ENCODE measurements at places on chromosomes 4 and X. TPM values are rescaled to one million over a fixed set of nuclear protein-coding genes. Genes with fewer than 3 reads are reported as not detected.
A peak's percentile ranks its signal among the peaks of the same experiment; 100 is the strongest.

DNA sequence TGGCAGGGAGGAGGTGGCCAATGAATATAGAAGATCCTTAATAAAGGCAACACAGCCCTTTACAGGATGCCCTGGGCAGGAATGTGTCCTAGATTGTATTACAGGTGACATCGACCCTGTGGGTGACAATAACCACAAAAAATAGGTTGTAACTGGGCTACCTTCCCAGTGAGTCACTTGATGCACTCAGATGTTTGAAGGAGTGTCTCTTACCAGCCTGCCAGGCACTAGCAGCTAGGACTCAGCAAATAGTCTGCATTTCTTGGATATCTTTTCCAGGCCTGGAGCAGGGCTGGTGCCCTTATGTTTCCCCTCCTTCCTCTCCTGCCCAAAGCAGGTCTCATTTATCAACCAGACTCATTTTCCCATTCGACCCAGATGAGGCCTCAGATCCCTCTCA, 50.9 kb upstream of the TMEM164 start:
- no peaks in the 10 kb centered on the region for H3K4me1 ChIP-seq
- no peak overlapping the region for H3K27ac ChIP-seq
- no peaks in the 10 kb centered on the region for H3K36me3 ChIP-seq
- no peaks in the 10 kb centered on the region for H3K27me3 ChIP-seq
- no peak for DNase-seq

The FGB gene
- total RNA-seq = 0.20 TPM

- no peaks in the 10 kb centered on the region for H3K4me1 ChIP-seq
- no peak overlapping the region for H3K4me3 ChIP-seq
- H3K27ac ChIP-seq = no peak overlapping the region
- no peaks in the 10 kb centered on the region for H3K36me3 ChIP-seq
- DNase-seq = no peak
Observed at GRCh38 chr4:104146048-104146447, 348.6 kb downstream of the CXXC4 start.

The MAGED4B gene
- 24.3 TPM for total RNA-seq

DNA sequence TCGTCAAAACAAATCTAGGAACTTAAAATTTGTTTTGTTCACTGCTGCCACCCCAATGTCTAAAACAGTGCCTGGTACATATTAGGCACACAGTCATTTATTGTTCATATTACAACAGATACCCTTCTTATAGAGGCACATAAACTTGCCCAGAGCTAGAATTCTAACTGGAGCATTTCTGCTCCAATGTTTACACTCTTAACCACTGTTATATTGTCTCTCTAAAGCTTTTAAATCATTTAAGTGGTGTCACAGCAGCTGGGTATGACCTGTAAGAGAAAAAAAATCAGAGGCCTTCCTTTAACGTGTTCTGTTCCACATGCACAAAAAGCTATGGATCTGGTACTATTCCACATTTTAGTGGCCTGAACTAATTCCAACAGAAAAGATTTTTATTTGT, 3.0 kb downstream of the UBE2D3 start:
- H3K27me3 ChIP-seq = no peaks in the 10 kb centered on the region
- peak overlapping the region; percentile 99 for H3K27ac ChIP-seq
- no peaks in the 10 kb centered on the region for H3K36me3 ChIP-seq
- peak overlapping the region; percentile 93 for H3K4me3 ChIP-seq
- no peaks in the 10 kb centered on the region for H3K4me1 ChIP-seq

GRCh38 chr4:39452153-39452859, 6.4 kb downstream of the RPL9 start:
- peaks cover 2% of the 10 kb centered on the region for H3K36me3 ChIP-seq
- no peak for DNase-seq
- H3K4me1 ChIP-seq = peaks cover 4% of the 10 kb centered on the region
- H3K4me3 ChIP-seq = no peak overlapping the region
- H3K27ac ChIP-seq = no peak overlapping the region

The FGD1 gene
- total RNA-seq = 13.5 TPM

The CYBB gene
- total RNA-seq = 15.4 TPM

DNA sequence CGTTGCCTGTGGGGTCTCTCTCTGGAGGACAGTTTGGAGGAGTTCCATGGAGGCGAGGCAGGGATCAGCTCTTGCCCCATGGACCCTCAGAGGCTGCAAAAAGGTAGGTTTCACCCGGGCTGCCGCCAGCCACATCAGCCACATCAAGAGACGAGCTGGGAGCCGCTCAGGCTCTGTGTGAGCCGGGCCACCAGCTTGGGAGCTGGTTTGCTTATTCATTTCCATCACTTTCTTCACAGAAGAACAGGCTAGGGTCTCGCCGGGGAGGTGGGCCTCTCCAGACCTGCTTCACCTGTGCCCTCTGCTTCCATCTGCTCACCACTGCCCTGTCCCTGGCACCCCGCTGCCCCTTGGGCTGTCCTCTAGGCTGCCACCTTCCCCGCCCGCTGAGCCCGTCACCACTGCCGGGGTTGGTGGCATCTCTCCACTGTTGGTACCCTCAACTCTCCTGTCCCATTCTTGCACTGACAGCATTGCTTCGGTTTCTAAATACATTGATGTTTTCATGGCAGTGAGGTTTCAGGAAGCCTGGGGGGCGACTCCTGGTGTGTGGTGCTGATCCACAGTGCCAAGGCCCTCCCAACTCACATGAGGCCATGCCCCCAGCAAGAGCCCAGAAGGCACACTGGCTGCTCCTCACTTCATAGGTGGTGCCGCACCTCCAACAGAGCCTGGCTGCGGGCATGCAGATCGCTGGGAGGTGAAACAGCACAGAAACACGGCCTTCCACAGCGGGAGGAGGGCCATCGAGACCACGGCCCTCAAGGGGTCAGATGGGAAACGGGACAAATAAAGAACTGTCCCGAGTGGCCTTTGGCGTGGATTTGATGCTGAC, 4.5 kb upstream of the TREX2 start:
- H3K36me3 ChIP-seq = no peaks in the 10 kb centered on the region
- no peak overlapping the region for H3K4me3 ChIP-seq

DNA sequence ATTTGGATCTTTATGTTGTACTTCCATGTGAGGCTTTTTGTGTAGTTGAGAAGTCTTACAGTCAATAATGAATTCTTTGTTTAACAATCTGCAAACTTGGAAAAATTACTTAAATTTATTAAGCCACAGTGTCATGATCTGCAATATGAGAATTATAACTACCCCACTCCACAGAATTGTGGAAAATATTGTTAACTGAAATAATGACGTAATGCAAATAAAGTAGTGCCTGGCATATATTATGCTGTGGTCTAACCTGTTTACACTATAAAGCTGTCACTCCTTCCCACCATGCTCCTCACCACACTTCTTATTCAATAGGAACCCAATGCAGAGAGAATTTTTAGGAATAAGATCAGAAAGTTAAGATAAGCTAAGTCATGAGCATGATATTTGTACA, 632.1 kb upstream of the GALNTL6 start:
- no peaks in the 10 kb centered on the region for H3K36me3 ChIP-seq
- H3K4me3 ChIP-seq = no peak overlapping the region
- no peak overlapping the region for H3K27ac ChIP-seq
- DNase-seq = no peak
- H3K4me1 ChIP-seq = no peaks in the 10 kb centered on the region

DNA sequence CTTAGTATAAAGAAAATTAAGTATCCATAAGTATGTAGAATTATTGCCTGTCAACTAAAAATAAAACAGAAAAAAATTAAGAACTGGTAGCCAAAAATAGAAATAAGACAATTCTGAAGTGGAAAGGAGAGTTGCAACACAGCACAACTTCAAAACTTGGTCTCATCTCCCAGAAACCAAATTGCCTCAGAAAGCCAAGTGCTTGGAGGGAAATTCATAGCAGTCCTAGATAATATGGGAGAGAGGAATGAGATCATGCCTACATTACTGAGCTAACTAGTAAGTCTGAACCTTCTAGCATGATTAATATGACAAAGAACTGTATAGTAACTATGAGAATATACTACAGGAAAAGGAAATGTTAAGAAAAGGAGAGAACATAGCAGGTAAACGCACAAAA, 256.5 kb downstream of the LDB2 start:
- H3K4me3 ChIP-seq = no peak overlapping the region
- no peaks in the 10 kb centered on the region for H3K4me1 ChIP-seq
- no peaks in the 10 kb centered on the region for H3K36me3 ChIP-seq
- no peak overlapping the region for H3K27ac ChIP-seq
- peak; percentile 39 for DNase-seq

All from ovary (tissue), 10 donors.